ENCODE measurements at places on chromosomes 6 and 20.

DNA sequence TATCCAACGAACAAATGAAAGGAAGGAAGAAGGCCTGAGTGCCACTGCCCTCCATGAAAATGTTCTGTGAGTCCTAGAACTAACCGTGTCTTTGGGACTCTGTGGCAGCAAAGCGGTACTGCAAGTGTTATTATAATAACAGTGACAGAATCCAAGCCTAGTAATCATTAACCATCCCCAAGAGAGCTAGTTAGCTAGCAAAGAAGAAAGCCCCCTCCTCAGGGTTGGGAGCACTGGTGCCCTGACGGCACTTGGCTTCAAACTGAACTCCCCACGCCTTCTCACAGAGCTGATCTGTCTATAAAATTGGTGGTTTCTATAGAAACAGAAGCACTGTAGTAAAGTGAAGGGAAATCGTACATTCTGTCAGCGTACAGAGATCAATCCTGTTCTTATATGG lies 239.8 kb downstream of the PTPRT start:
- DNase-seq, result no peak

DNA sequence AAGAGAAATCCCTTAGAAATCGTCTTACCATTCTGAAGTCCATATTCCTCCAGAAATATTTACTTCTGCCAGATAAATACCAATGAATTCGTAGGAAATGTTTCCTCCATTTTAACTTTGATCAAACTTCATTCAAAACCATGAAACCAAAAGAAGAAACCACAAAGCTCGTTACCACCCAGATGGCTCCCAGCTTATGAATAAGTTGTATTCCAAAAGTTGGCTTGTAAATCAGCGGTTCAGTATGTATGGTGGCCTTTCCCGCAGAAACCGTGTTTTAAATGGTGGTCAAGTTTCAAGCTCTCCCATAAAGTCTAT lies 73.6 kb upstream of the RIPOR2 start:
- DNase-seq, result no peak

GRCh38 chr6:33000055-33000454 lies 9.3 kb downstream of the HLA-DOA start:
- DNase-seq, result no peak

DNA sequence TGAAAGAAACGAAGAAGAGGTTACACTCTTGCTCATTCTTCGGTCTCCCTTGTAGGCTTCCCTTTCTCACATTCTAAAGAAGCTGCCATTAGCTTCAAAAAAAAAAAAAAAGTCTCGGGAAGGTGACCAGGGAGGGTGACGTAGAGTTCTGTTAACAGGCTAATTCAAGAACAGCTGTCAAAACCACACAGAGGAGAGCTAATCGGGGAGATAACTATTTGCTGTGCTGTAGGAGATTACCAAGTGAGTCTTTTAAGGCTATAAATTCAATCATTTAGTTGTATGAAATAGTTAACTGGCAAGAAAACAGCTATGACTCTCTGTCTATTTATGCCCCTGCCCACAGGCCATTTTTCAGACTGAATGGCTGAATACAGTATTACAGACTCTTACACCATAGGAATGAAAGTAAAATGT lies 256.8 kb downstream of the SYNE1 start:
- DNase-seq, result no peak

DNA sequence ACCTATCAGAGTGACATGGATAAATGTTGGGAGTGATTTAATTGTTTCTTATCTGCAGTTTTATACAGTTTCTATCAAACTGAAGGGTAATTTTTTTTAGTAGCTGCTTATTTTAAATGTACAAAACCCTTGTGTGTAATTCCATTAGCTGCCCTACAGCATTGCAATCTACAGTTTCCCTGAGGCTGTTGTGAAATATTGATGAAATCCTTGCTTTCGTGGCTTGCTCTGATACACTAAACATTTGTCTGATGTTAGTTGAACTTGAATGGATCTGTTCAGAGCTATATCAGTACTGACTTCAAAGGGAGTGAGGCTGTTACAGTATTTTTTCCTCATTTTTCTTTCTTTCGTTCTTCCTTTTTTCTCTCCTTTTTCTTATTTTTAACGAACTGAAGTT lies 255.4 kb downstream of the TSHZ2 start:
- DNase-seq, result no peak

DNA sequence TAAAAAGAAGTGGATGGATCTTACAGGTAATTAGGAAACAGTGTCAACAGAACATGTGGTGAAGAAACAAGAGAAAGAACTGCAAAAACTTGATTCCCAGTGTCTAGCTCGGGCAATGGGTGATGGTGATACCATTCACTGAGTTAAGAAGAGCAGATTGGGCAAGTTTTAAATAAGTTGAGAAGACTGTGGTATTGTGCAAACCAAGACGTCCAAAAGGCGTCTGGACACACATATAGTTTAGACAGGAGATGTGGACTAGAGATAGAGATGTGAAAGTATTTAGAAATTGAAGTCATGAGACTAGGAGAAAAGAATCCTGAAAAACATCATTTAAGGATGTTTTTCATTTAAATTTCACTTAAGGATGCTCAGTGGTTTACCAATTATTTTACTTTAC lies 53.9 kb downstream of the CDK19 start:
- DNase-seq, result no peak

GRCh38 chr20:50284811-50285375 lies 94.3 kb downstream of the CEBPB start:
- no peak for DNase-seq

DNA sequence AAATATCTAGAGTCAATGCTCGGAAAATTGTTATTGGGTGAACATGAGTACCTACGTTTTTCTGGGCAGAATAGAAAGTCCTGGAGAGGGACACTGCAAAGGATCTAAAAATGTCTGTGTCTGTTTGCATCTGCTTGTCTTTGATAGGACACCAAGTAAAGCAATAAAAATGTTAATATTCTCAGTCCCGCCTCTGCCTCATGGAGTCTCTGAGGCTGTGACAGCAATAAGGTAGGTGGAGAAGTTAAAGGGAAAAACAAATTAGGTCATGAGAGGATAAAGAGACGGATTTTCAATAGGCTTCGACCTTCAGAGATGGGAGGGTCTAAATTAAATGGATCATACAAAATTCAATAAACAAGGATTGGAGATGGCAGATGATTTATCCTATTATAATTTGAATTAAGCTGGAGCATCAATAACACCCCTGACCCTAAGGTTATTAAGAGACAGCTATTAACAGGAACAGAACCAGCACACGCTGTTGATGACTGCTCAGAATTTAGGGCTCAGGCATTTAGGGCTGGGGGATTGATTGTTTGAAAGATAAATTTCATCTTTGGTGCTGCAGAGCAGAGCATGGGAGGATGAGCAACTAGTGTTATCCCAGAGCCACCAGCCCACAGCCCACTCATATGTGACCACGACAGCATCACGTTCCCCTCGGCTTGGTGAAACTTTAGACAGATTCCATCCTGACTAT lies 620.3 kb upstream of the CDH4 start:
- no peak for DNase-seq

GRCh38 chr6:147075381-147075780 lies 128.8 kb upstream of the STXBP5 start:
- DNase-seq, result no peak

DNA sequence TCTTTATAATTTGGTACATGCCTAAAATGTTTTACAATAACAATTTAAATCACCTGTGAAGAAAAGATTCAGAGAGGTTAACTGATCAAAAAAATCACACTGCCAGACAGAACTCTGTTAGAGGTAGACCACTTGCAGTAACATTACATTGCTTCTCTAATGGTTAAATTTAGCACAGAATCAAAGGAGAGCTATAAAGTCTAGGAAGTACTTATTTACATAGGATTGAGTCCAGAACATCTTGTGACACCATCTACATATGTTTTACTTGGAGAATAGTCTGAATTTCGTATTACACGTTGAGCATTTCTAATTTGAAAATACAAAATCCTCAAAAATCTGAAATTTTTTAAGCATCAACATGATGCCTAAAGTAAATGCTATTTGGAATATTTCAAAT lies 17.2 kb upstream of the TBC1D20 start:
- DNase-seq, result no peak

GRCh38 chr6:13524801-13525508 lies 37.6 kb upstream of the GFOD1 start:
- DNase-seq, result no peak

GRCh38 chr20:25083773-25084625 lies 2.1 kb upstream of the VSX1 start:
- DNase-seq, result no peak

GRCh38 chr6:5041955-5042354 lies 38.1 kb upstream of the RPP40 start:
- no peak for DNase-seq

DNA sequence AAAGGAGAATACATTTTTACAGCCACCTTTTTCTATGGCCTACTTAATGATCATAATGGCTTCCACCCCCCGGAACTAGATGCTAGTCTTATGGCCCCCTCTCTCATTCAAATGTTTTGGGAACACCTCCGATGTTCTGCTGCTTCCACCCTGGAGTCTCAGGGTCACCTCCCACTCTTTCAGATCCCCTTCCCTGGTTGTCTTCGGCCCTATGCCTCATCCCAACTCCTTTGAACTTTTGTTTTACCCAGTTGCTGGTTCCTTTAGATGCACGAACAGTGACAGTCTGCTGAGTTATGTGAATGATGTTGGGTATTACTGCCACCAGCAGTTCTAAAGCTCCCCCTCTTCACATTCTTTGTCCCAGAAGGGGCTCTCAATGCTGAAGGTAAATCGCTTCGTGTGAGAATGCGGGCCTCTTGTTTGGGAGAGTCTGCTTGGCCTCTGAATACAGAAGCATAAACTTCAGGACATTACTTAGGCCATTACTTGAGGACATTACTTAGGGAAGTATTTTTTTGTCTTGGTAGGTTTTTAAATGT lies 309.1 kb downstream of the SOX4 start:
- DNase-seq, result no peak
